CD4-positive, CD25-positive, alpha-beta regulatory T cell (primary cell): ENCODE measurements at places on chromosomes 7 and 10. TPM values are rescaled to one million over a fixed set of nuclear protein-coding genes. Genes with fewer than 3 reads are reported as not detected.

DNA sequence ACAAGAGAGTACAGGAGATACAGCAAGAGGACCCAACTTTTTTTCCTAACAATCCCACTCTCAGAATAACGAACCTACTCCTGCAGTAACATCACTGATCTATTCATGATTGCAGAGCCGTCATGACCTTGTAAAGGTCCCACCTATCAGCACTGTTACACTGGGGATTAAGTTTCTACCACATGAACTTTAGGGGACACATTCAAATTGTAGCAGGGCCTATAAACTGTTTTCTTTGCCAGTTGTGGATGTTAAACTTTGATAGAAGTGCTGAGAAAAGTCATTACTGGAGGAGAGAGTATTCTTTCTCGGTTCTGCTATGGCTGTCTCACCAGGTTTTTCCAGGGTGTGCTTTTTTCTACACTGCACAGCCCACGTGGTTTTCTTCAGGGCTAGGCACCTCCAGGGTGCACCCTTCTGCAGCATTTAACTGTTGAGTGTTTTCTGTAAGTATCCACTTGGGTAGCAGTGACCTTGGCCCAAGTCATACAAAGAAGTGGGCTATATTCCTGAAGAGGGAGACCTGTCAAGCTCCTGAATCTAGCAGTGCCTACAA lies 131.6 kb upstream of the AHR start:
- H3K4me3 ChIP-seq: no peak overlapping the region
- H3K27me3 ChIP-seq: no peaks in the 10 kb centered on the region
- no peak for DNase-seq
- H3K4me1 ChIP-seq: peaks cover 5% of the 10 kb centered on the region

GRCh38 chr7:138396251-138397070 lies 63.6 kb upstream of the TRIM24 start:
- H3K27me3 ChIP-seq: no peaks in the 10 kb centered on the region
- no peaks in the 10 kb centered on the region for H3K4me1 ChIP-seq
- no peak overlapping the region for H3K4me3 ChIP-seq
- H3K27ac ChIP-seq: no peak overlapping the region
- no peaks in the 10 kb centered on the region for H3K36me3 ChIP-seq

DNA sequence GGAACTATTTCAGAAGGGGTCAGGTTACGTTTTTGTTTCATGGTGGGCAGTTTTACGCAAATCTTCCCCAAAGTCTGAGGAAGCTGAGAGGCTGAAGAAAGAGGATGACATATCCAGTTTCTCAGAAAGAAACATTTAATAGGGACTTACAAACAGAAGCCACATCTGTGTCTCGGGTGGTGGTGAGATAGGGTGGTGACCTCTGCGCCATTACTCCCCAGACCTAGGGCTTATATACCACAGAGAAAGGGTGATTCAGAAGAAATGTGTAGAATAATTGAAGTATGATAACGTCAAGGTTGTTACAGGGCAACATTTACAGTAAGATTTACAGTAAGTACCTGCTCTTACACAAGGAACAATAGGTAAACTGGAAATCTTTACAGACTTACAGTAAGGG lies 43.0 kb upstream of the RELN start:
- no peaks in the 10 kb centered on the region for H3K4me1 ChIP-seq
- H3K4me3 ChIP-seq: no peak overlapping the region
- no peaks in the 10 kb centered on the region for H3K27me3 ChIP-seq

GRCh38 chr7:33511778-33512177 lies 382.4 kb downstream of the BBS9 start:
- H3K36me3 ChIP-seq: no peaks in the 10 kb centered on the region
- H3K4me1 ChIP-seq: no peaks in the 10 kb centered on the region
- no peaks in the 10 kb centered on the region for H3K27me3 ChIP-seq

Gene SRRM3
- polyA plus RNA-seq: not detected

DNA sequence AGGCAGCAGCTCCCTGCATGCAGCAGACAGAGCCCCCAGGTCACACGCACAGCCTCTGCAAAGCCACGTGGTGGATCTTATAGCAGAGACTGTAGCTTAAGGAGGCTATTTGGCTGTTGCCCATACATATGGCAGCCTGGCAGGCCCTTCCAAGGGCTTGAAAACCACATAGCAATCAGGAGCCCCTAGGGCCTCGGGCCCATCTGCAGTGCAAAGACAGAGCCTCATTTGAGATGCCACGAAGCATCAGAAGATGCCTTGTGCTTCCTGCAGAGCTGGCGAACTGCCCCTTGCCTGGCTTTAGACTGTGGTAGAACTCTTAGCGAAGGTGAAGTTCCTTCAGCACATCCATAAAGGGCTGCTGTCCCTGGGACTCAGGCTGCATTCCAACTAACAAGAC lies 309.9 kb downstream of the GRID1 start:
- no peaks in the 10 kb centered on the region for H3K36me3 ChIP-seq
- H3K4me3 ChIP-seq: no peak overlapping the region
- DNase-seq: no peak
- no peaks in the 10 kb centered on the region for H3K27me3 ChIP-seq
- no peak overlapping the region for H3K27ac ChIP-seq

GRCh38 chr10:9596368-9596920 lies 1421.2 kb upstream of the CELF2 start:
- H3K4me3 ChIP-seq: no peak overlapping the region
- no peaks in the 10 kb centered on the region for H3K4me1 ChIP-seq
- H3K27ac ChIP-seq: no peak overlapping the region
- no peaks in the 10 kb centered on the region for H3K27me3 ChIP-seq

GRCh38 chr7:13279854-13280435 lies 592.5 kb downstream of the ARL4A start:
- H3K27ac ChIP-seq: no peak overlapping the region
- DNase-seq: peak; percentile 16
- H3K36me3 ChIP-seq: no peaks in the 10 kb centered on the region
- no peaks in the 10 kb centered on the region for H3K4me1 ChIP-seq
- H3K27me3 ChIP-seq: no peaks in the 10 kb centered on the region
- H3K4me3 ChIP-seq: no peak overlapping the region

- peak; percentile 50 for DNase-seq
- H3K4me1 ChIP-seq: peaks cover 75% of the 10 kb centered on the region
- peaks cover 2% of the 10 kb centered on the region for H3K36me3 ChIP-seq
- H3K27ac ChIP-seq: no peak overlapping the region
- peaks cover 25% of the 10 kb centered on the region for H3K27me3 ChIP-seq
These were observed 3.0 kb upstream of the BUB3 start for GRCh38 chr10:123150986-123151736.

Gene MSMB
- not detected for polyA plus RNA-seq

Gene FAM13C
- not detected for polyA plus RNA-seq

GRCh38 chr10:120075349-120075748 lies 182.8 kb downstream of the SEC23IP start:
- DNase-seq: no peak
- no peaks in the 10 kb centered on the region for H3K4me1 ChIP-seq
- no peak overlapping the region for H3K4me3 ChIP-seq
- H3K36me3 ChIP-seq: no peaks in the 10 kb centered on the region

DNA sequence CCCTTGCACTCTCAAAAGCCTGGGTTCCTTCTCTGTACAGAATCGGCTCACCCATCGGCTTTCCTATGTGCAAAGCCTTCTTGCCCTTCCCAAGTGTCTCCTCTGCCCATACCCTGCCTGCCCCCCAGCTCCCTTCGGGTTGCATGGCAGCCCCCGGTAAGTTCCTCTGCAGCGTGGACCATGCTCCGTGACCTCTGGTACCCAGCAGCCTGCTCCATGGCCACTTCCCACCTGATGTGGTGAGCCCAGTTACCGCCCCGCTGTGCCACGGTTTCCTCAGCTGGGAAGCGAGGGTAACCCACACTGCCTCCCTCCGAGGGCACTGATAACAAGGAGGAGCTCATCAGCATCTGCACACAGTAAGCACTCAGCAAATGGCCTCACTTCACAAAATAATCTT lies 106.8 kb upstream of the DDC start:
- H3K27ac ChIP-seq: no peak overlapping the region
- H3K36me3 ChIP-seq: no peaks in the 10 kb centered on the region
- no peak overlapping the region for H3K4me3 ChIP-seq
- no peak for DNase-seq
- H3K27me3 ChIP-seq: peaks cover 4% of the 10 kb centered on the region

- H3K27me3 ChIP-seq: no peaks in the 10 kb centered on the region
- H3K4me3 ChIP-seq: peak overlapping the region; percentile 54
- peaks cover 28% of the 10 kb centered on the region for H3K4me1 ChIP-seq
- DNase-seq: no peak
- no peaks in the 10 kb centered on the region for H3K36me3 ChIP-seq
These were observed 289.4 kb downstream of the DNAJB6 start for GRCh38 chr7:157625973-157626742.

Gene CREM
- 42.0 TPM for polyA plus RNA-seq

Gene TMEM196
- not detected for polyA plus RNA-seq

Gene LRRC17
- 0.32 TPM for polyA plus RNA-seq

Gene PAOX
- polyA plus RNA-seq: 10.2 TPM

Gene C10orf67
- polyA plus RNA-seq: 0.47 TPM

DNA sequence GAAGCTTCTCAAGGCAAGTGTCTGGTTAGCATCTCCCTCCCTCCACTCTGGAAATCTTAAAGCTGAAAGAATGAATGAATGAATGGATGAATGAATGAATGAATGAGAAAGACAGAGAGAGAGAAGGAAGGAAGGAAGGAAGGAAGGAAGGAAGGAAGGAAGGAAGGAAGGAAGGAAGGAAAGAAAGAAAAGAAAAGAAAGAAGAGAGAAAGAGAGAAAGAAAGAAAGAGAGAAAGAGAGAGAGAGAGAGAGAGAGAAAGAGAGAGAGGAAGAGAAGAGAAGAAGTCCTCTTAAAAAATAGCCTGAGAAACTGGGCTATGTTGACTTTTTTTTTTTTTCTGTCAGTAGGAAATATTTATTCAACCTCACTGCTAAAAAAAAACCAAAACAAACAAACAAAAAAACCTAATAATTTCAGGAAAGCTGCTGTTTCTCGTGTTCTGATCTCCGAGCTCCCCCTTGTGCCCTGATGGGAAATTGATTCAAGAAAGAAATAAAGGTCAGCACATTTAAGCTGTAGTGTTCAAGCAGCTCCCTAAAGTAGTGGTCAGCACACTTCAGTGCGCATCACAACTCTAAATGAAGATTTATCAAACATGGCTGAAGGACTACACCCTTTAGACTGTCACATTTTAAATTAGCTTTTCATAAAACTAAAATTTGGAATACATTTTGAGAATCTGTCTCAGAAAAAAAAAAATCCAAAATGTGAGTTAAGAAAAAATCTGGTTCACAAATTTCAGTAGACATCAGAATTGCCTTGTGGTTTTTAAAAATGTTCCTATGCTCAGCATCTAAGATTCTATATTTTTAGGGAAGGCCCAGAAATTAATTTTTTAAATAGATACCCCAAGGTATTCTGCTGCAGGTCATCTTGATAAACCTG lies 154.3 kb downstream of the ELAPOR2 start:
- DNase-seq: no peak
- no peaks in the 10 kb centered on the region for H3K4me1 ChIP-seq
- H3K27me3 ChIP-seq: no peaks in the 10 kb centered on the region
- H3K27ac ChIP-seq: no peak overlapping the region

Gene THSD7A
- polyA plus RNA-seq: not detected

Gene FFAR4
- not detected for polyA plus RNA-seq

Gene CALHM2
- polyA plus RNA-seq: 60.1 TPM

DNA sequence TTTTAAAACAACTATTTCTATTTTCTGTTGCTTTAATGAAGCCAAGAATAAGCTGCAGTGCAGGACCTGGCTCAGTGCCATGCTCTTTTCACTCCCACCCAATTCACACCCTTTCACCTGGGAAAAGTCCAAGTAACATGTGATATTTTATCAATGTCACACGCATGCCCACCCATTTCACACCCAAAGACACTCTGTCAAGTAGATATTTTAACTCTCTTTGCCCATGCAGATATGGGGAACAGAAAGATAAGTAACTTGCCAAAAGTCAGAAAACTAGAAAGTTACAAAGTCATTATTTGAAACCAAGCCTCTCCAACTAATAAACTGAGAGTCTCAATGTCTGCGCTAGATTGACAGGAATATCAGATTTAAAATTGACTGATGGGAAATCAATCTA lies 706.7 kb upstream of the PHF14 start:
- no peaks in the 10 kb centered on the region for H3K27me3 ChIP-seq
- H3K4me1 ChIP-seq: no peaks in the 10 kb centered on the region
- no peak overlapping the region for H3K4me3 ChIP-seq
- DNase-seq: no peak
- H3K36me3 ChIP-seq: no peaks in the 10 kb centered on the region
- no peak overlapping the region for H3K27ac ChIP-seq

GRCh38 chr10:71725998-71726579 lies 6.5 kb upstream of the C10orf105 start:
- H3K36me3 ChIP-seq: no peaks in the 10 kb centered on the region
- H3K27me3 ChIP-seq: no peaks in the 10 kb centered on the region
- H3K4me3 ChIP-seq: peak overlapping the region; percentile 61
- peak overlapping the region; percentile 85 for H3K27ac ChIP-seq
- peaks cover 62% of the 10 kb centered on the region for H3K4me1 ChIP-seq
- peak; percentile 30 for DNase-seq

Gene FEZF1
- not detected for polyA plus RNA-seq

GRCh38 chr7:67854221-67855178 lies 857.9 kb downstream of the TYW1 start:
- H3K27me3 ChIP-seq: no peaks in the 10 kb centered on the region
- H3K4me1 ChIP-seq: no peaks in the 10 kb centered on the region
- DNase-seq: no peak
- no peaks in the 10 kb centered on the region for H3K36me3 ChIP-seq
- H3K4me3 ChIP-seq: no peak overlapping the region
- no peak overlapping the region for H3K27ac ChIP-seq

GRCh38 chr10:81013771-81014170 lies 476.1 kb downstream of the SH2D4B start:
- DNase-seq: no peak
- no peak overlapping the region for H3K4me3 ChIP-seq
- H3K27ac ChIP-seq: no peak overlapping the region
- no peaks in the 10 kb centered on the region for H3K27me3 ChIP-seq

GRCh38 chr10:91799612-91799975 lies 1.4 kb downstream of the TNKS2 start:
- H3K27me3 ChIP-seq: no peaks in the 10 kb centered on the region
- peaks cover 59% of the 10 kb centered on the region for H3K4me1 ChIP-seq
- H3K27ac ChIP-seq: peak overlapping the region; percentile 89

- peaks cover 3% of the 10 kb centered on the region for H3K4me1 ChIP-seq
- no peak overlapping the region for H3K4me3 ChIP-seq
- no peaks in the 10 kb centered on the region for H3K36me3 ChIP-seq
- no peak for DNase-seq
- H3K27ac ChIP-seq: no peak overlapping the region
- H3K27me3 ChIP-seq: no peaks in the 10 kb centered on the region
These were observed 75.3 kb downstream of the INPP5A start for GRCh38 chr10:132612571-132613504.

DNA sequence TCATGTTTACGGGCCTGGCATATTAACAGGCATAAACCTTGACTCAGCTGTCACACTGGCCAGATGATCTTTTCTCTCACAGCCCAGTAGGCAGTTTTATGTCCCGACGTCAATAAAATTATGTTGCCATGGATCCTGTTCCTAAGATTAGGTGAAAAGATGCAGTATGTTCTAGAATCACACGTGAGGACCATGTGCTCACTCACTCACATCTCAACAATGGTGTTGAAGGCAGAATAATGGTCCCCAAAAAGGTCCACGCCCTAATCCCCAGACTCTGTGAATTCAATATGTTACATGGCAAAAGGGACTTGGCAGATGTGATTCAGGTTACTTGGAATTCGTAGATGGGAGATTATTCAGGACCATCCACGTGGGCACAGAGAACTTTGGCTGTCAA lies 3.5 kb downstream of the DOCK1 start:
- no peaks in the 10 kb centered on the region for H3K27me3 ChIP-seq
- DNase-seq: no peak
- no peaks in the 10 kb centered on the region for H3K36me3 ChIP-seq
- no peak overlapping the region for H3K27ac ChIP-seq
- no peak overlapping the region for H3K4me3 ChIP-seq
